ENCODE measurements at places on chromosomes 1 and 21.
A peak's percentile ranks its signal among the peaks of the same experiment; 100 is the strongest.

DNA sequence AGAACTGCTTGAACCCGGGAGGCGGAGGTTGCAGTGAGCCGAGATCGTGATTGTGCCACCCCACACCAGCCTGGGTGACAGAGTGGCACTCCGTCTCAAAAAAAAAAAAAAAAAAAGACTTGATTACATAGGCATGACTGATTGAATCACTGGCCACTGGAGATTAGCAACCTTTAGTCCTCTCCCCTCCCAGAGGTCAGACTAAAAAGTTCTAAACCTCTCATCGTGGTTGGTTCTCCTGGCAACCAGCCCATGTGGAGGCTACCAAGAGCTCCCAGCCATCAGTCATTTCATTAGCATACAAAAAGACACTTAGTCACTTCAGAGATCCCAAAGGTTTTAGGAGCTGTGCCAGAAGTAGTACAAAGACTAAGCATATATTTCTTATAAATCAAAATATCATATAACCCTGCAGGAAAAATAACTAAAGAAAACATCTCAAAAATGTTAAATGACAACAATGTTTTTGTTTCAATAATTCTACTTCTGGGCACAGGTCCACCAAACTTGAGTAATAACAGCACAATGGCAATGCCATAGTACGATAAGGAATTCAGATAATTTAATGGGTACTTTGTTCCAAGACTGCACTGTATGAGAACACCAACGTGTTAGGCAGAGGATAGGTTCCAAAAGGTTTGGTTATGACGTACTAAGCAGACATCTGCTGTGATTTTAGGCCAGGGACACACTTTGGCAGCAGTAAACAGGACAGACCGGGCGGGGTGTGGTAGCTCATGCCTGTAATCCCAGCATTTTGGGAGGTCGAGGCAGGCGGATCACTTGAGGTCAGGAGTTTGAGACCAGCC, 18.1 kb downstream of the USP48 start:
- peak; percentile 97 for ATAC-seq

GRCh38 chr1:67717876-67718275, 32.9 kb downstream of the GADD45A start:
- no peak for ATAC-seq

GRCh38 chr1:165352442-165353293, 3.8 kb downstream of the LMX1A start:
- no peak for ATAC-seq

DNA sequence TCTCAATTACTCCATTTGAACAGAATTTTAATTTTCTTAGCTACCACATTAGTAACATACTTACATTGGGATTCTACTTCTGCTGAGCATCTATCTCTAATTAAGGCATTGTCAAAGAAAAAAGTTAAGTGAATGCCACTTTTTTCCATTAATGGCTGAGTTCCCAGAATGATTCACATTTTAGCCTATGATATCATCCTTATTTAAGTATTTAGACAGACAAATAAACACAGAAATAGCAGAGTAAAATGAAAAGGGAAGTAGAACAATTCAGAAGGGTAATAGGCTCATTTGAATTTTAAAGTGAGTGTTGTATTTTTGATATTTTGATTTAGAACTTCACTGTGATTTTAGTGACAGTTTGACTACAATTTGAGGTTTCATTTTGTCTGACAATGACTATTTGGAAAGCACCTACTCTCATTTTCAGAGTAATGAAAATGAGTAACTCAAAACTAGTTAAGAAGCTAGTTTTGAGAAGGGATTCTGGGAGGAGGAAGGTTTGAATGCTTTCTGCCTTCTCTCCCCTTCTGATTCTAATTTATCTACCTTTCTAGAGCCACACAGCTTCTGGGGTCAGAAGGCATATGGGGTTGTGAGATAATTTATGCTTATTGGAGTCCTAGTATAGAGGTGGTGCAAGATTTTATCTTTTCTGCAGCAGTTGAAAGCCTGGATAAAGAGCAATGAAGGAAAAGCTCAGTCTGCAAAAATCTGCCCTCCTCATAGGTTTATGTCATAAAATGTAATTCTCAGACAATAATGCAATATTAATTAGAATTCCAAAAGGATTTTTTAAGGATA, 15.5 kb downstream of the LYPLAL1 start:
- peak; percentile 85 for ATAC-seq

- ATAC-seq = peak; percentile 4
Measured at GRCh38 chr1:58783090-58783992, 506 bp downstream of the JUN start.

GRCh38 chr1:10664251-10664650, 132.2 kb downstream of the CASZ1 start:
- no peak for ATAC-seq

DNA sequence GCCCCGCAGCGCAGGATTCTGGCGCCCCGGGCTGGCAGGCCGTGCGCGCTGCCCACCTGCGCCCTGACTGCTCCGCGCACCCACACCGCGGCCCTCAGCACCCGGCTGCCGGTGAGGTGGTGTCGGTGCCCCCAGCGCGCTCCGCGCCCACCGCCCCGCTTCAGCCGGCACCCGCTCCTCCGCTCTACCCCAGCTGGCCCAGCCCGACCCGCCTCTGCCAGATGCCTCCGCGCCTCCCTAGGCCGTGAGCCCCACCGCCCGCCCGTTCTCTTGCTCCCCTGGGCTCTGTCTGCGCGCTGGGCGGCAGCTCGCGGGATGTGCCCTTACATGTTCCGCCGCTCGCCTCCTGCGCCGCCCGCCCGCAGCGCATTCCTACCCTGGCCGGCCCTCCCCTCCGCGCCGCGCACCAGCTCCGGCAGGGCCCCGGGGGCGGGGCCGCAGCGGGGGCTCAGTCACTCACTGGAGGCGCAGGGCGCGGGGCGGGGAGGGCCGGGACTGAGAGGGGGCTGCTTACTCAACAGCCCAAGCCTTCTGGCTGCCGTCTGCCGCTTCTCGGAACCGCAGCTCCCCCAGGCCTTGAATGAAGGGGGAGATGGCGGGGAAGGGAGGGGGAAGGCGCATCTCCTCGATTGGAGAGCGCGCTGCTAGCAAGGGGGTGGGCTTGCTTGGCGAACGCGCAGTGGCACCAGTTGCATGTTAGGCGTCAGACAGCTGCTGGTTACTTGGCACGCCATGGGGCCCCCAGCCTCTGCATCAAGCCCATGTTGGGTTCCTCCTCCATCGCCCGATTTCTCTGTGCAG, at the start of gene PHLDA3:
Gene PHLDA3 (minus strand): TSS at position 345 of the 801 bp plus-strand sequence. CDS start 402 bp downstream, outside the sequence.
- peak; percentile 89 for ATAC-seq

Data from SK-N-SH treated with all-trans-retinoic acid at 6 μM for 48 hours (cell line).